MM.1S (cell line): ENCODE measurements at places on chromosomes 4 and X.
A peak's percentile ranks its signal among the peaks of the same experiment; 100 is the strongest.

DNA sequence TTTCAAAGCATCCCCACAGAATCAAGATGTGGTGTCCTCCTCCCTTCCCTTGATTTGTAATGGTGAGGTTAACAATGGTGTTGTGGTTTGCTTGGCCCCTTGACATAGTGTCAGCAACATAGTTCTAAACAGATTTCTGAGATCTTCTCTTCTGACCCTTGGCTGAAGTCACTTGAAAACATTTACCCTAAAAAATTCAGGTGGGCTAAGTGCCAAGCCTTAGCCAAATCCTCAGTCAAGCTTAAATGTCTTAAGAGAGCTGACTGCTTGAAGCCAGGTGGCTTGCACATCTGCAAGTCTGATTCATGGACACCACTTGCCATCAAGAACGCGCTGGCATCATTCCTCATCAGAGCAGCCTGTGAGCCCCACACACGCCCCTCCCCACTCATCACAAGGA lies 173.2 kb downstream of the MGST2 start:
- no peak overlapping the region for H3K4me3 ChIP-seq
- H3K36me3 ChIP-seq: no peaks in the 10 kb centered on the region
- no peaks in the 10 kb centered on the region for H3K27me3 ChIP-seq

DNA sequence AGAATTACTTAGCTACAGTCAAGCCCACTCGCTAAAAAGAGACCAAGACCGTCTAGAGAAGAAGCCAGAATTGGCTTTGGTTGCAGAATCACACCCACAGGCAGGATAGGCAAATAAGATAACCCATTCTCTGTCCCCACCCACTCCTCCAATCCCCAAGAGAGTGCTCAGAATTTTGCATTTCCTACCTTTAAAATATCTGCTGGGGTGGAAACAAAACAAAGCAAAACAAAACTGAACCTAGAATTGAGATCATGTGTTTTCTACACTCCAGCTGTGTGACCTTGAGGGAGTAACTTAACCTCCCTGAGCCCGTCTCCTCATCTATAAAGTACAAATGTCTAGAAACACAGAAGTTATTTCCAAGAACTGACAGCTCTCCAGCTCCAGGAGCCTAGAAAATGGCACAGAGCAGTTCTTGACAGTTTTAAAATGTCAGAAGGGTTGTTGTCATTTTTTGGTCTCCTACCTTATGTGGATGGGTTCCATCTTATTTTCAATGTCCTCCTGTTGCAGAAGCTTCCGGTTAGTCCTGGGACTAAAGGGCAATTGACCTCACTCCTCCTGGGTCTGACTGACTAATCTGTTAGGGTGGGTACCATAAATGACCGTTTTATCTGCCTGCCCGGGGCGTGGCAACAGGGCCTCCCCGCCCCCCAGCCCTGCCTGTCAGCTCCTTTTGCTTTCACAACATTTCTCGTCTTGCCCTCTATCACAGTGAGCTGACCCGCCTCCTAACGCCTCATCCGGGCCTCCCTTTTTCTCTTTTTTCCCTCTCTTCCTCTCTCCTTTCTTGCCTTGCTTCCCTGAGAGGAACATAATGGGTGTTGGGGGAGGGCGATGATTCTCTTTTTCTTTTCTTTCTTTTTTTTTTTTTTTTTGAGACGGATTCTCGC lies 114.0 kb downstream of the RBM47 start:
- no peaks in the 10 kb centered on the region for H3K36me3 ChIP-seq
- DNase-seq: peak; percentile 81

DNA sequence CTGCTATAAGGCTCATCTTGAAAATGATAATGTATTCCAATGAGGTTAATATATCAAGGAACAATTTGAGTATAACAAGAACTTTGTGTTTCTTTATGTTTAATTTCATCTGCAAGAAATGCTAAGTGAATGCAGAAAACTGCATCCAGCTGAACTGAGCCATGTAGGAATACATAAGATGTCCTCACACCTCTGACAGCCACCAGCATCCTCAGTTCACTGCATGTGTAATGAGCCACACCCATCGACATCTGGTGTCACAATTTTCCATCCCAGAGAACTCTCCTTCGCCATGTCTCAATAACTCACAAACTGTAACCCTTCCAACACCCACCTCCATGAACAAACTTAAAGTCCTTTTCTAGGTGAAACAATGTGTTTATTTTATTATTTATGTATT lies 3.3 kb upstream of the IL21 start:
- no peaks in the 10 kb centered on the region for H3K4me1 ChIP-seq
- H3K36me3 ChIP-seq: no peaks in the 10 kb centered on the region
- H3K4me3 ChIP-seq: no peak overlapping the region
- no peaks in the 10 kb centered on the region for H3K27me3 ChIP-seq

DNA sequence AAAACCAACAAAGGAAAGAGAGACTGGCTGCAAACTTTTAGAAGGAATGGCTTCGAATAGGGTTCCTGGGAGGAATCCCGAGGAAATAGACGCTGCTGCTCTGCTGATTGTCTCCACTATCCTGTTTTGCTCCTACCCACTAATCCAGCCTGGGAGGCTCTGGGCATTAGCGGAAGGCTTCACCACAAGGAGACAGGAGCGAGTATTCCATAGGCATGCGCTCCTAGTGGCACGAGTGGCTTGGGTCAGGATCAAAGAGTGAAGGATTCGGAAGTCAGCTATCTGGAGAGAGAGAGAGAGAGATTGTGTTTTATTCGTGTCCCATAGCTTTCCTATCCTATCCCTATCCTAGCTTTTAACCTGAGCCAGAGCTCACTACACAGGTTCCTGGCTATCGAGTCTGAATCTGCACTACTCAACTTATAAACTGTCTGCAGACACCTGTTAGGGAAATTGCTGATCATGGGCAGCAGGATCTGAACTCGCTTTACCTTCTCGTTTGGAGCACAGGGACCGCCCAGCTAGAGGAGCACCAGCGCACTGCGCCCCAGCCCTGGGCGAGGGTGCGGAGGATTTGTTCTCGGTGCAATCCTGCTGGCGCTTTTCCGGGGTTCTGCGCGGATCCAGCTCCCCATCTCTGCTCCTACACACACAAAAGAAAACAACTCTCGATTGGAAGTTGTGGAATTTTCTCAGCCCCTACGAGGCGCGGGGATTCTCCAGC lies 740 bp upstream of the NPY2R start:
- no peak overlapping the region for H3K27ac ChIP-seq
- no peak overlapping the region for H3K4me3 ChIP-seq
- DNase-seq: no peak
- H3K4me1 ChIP-seq: no peaks in the 10 kb centered on the region

GRCh38 chr4:39620551-39621313 lies 17.9 kb downstream of the SMIM14 start:
- no peak overlapping the region for H3K27ac ChIP-seq
- H3K36me3 ChIP-seq: no peaks in the 10 kb centered on the region
- H3K4me1 ChIP-seq: no peaks in the 10 kb centered on the region
- no peaks in the 10 kb centered on the region for H3K27me3 ChIP-seq

DNA sequence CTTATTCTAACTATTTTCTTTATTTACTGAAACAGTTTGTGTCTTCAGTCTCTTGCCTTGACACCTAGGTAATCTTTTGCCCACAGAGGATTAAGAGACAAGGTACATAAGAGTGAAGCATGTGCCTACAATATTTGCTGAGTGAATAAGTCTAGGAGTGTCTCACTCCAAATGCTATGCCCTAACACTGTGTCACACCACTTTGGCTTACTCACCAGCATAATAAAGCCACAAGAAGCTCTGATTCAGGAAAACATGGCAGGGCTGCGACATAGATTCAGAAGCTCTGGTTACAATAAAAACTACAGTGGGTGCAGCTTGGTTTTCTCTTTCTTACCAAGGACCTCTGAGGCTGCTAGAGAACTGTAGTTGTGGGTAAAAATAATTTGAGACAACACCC lies 127.1 kb downstream of the RBM46 start:
- H3K27ac ChIP-seq: no peak overlapping the region
- H3K4me3 ChIP-seq: no peak overlapping the region
- H3K27me3 ChIP-seq: no peaks in the 10 kb centered on the region
- no peaks in the 10 kb centered on the region for H3K36me3 ChIP-seq
- no peak for DNase-seq

DNA sequence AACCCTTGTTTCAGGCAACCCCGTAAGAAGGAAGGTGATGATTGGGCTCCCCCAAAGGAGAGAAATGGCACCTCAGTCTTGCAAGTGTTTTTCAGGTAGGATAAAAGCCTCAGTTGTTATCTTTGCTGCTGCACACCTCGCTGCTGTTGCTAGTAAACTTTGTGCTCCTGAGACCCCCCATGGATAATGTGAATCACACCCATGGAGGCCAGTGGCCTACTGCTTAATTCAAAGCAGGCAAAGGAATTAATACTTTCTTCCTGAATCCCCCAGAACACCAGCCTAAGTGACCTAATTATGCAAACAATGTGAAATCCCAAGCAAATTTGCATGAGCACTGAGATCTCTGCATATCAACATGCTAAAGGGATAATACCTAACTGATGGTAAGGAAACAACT lies 337.5 kb downstream of the GRIA2 start:
- H3K27ac ChIP-seq: no peak overlapping the region
- no peaks in the 10 kb centered on the region for H3K4me1 ChIP-seq
- H3K27me3 ChIP-seq: no peaks in the 10 kb centered on the region
- no peaks in the 10 kb centered on the region for H3K36me3 ChIP-seq
- no peak for DNase-seq

DNA sequence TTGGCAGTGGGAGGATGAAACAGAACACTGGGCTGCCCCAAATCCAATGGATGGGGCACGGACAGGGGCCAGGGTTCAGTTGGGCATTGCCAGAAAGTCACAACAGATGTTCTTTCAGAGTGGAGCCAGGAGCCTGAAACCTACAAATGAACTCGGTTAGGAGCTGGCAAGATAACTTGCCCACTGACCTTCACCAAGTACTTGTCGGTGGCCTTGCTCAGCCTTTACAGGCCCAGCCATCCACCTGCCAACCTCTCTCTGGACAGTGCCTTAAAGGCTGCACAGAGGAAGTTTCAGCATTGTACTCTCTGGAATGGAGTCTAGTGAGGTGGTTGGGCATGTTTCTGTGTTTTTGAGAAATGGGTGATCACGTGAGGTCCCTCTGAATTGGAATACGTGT lies 87.1 kb upstream of the USP9X start:
- H3K4me1 ChIP-seq: no peaks in the 10 kb centered on the region
- no peaks in the 10 kb centered on the region for H3K27me3 ChIP-seq
- H3K27ac ChIP-seq: no peak overlapping the region
- no peak overlapping the region for H3K4me3 ChIP-seq
- DNase-seq: no peak

DNA sequence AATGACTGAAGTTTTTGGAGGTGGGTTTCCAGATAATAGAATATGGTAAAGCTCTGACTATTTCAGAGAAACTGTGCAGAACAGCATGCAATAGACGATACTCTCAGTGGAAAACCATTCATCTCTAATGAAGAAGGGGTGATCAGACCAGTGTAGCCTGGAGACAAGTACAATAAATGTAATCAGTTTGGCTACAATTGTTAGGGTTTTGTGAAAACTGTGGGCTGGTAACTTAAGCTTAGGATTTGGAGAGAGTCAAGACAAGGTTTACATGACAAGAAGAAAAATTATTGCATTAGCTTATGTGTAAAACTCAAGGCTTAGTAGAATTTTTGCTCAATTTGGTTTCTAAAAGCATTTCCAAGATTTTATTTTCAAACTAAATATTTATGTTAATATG lies 241.5 kb upstream of the ANKRD50 start:
- H3K36me3 ChIP-seq: no peaks in the 10 kb centered on the region
- DNase-seq: no peak
- H3K4me1 ChIP-seq: peaks cover 7% of the 10 kb centered on the region

DNA sequence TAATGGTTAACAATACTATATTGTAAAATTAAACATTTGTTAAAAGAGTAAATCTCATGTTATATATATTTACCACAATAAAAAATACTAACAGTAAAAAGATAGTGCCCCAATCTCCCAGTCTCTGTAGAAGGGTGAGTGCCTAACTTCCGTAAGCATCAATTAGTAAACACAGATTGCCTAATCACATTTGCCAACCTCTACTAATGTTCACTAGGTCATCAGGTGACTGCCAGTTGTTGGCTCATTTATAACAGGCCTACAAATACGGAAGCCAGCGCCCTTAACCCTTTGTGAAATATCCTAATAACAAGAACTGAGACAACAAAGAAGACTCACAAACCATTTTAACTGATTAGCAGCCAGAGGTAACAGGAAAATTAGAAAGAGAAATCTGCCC lies 345.1 kb downstream of the INPP4B start:
- no peaks in the 10 kb centered on the region for H3K27me3 ChIP-seq
- H3K4me1 ChIP-seq: no peaks in the 10 kb centered on the region
- H3K27ac ChIP-seq: no peak overlapping the region
- H3K4me3 ChIP-seq: no peak overlapping the region
- DNase-seq: no peak

GRCh38 chr4:7571701-7572100 lies 137.0 kb upstream of the PSAPL1 start:
- no peaks in the 10 kb centered on the region for H3K36me3 ChIP-seq
- H3K27me3 ChIP-seq: peaks cover 81% of the 10 kb centered on the region
- H3K27ac ChIP-seq: no peak overlapping the region
- no peak overlapping the region for H3K4me3 ChIP-seq
- H3K4me1 ChIP-seq: no peaks in the 10 kb centered on the region

GRCh38 chrX:37607243-37607642 lies 35.8 kb downstream of the LANCL3 start:
- no peaks in the 10 kb centered on the region for H3K4me1 ChIP-seq
- no peak for DNase-seq
- no peaks in the 10 kb centered on the region for H3K36me3 ChIP-seq
- H3K27me3 ChIP-seq: no peaks in the 10 kb centered on the region
- no peak overlapping the region for H3K27ac ChIP-seq

GRCh38 chr4:40193578-40193977 lies 3.3 kb upstream of the RHOH start:
- peak overlapping the region; percentile 97 for H3K27ac ChIP-seq
- H3K4me1 ChIP-seq: peaks cover 14% of the 10 kb centered on the region; the same call in 1 of the 2 replicates
- H3K4me3 ChIP-seq: peak overlapping the region; percentile 67
- H3K27me3 ChIP-seq: no peaks in the 10 kb centered on the region
- no peak for DNase-seq

GRCh38 chrX:46130247-46130646 lies 415.0 kb downstream of the ZNF674 start:
- no peak overlapping the region for H3K4me3 ChIP-seq
- DNase-seq: no peak
- no peaks in the 10 kb centered on the region for H3K4me1 ChIP-seq
- H3K27ac ChIP-seq: no peak overlapping the region
- no peaks in the 10 kb centered on the region for H3K36me3 ChIP-seq

DNA sequence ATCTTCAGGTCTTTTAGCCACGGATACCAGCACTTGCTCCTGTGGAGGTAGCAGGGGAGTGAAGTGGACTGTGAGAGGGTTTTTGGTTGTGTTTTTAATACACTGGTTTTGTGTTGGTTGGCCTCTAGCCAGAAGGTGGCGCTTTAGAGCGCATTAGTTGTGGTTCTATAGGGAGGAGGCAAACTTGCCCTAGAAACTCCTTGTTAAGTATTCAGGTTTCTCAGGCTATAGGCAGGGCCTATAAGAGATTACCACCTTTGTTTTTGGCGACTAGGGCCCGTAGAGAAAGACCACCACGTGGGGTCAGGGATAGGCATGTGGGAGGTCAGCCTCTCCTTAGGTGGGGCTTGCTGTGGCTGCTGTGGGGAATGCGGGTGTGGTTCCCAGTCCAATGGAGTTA lies 221.6 kb upstream of the SPANXN4 start:
- H3K27ac ChIP-seq: no peak overlapping the region
- H3K36me3 ChIP-seq: no peaks in the 10 kb centered on the region
- H3K4me1 ChIP-seq: no peaks in the 10 kb centered on the region
- no peak for DNase-seq

GRCh38 chrX:109498434-109498833 lies 16.5 kb upstream of the GUCY2F start:
- no peaks in the 10 kb centered on the region for H3K36me3 ChIP-seq
- no peaks in the 10 kb centered on the region for H3K27me3 ChIP-seq
- H3K4me1 ChIP-seq: no peaks in the 10 kb centered on the region
- no peak for DNase-seq
- no peak overlapping the region for H3K27ac ChIP-seq
